ENCODE measurements at places on chromosomes 4 and X.

GRCh38 chr4:54233697-54234496, 4.8 kb downstream of the PDGFRA start:
- DNase-seq: peak; percentile 71

DNA sequence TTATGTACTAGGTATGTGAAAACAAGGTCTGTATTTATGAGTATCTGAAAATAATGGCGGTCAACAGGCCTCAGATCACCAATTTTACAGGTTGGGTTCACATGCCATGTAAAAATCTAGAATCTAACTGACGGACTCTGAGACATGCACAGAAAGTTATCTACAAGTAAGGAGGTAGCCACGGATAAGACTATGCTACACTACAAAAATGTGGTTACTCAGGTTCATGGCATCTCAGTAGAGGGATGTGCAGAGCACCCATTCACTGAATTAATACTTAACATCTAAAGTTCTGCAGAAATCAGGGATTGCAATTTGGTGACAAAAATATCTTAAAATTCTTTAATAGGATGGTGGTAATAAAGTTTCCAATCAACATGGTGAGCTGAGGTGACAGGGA, 155.9 kb downstream of the APBB2 start:
- DNase-seq: no peak

DNA sequence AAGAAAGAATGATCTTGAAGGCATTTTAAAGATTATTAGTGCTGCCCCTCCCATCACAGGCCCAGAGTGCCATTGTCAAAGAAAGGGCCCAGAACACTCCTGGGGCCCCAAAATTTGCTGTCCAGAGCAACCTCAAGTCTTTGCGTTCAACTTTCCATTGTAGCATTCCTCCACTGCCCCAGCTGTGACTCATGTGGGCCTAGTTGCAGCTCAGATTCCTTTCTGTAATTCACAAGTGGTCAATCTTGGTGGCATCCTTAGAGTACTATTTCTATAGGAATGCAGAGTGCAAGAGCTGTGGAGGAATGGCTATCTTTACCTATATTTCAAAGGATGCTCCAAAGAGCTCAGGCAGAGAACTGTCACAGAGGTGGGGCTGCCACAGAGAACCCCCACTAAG, 1500.8 kb upstream of the IGFBP7 start:
- no peak for DNase-seq

DNA sequence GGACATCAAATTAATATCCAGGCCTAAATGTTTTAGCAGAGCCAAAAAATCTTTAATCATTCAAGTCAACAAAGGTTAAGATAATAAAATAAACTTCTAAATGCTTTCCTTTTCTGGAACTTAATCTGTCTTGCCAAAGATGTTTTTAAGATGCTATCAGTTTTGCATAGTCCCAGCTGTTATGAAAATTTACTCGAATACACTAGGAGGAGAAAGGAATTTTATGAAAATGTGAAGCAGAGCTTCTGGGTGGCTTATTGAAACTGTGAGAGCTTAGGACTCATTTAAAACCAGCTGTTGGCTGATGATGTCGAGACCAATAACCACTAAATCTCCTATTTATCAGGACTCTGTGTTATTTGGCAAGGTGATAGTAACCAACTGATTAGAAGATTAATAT, 202.2 kb upstream of the ETNPPL start:
- no peak for DNase-seq

- no peak for DNase-seq
These were observed 490.7 kb upstream of the PITX2 start for GRCh38 chr4:111113591-111113990.

DNA sequence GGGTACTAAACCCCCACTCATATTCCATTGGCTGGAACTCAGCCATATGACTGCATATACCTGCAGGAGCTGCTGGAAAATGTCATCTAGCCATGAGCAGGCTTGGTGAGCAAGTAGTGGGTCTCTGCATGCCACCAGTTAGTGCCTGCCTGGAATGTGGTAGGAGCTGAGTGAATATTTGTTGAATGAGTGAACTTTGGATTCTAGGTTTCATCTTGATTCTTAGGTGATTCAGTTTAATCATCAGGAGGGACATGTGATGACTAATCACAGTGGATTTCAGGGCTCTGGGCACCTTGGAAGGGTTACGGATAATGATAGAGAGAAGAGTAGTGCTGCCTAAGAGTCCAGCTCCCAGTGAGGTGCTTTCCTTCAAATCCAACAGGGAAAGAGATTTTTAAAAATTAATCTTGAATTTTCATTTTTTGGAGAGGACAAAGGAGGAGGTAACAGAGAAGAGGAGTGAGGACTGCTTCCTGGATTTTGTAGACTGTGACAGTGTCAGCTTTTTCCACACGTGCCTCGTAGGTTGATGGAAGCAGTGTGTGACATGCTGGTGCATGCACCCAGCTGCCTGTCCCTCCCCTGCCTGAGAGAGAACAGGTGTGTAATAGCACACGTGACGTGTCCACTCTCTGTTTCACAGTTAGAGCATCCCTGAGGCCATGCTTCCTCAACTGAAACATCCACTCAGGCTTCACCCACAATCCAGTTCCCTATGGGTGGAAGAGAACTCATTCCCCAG, 30.4 kb downstream of the NHS start:
- DNase-seq: no peak

DNA sequence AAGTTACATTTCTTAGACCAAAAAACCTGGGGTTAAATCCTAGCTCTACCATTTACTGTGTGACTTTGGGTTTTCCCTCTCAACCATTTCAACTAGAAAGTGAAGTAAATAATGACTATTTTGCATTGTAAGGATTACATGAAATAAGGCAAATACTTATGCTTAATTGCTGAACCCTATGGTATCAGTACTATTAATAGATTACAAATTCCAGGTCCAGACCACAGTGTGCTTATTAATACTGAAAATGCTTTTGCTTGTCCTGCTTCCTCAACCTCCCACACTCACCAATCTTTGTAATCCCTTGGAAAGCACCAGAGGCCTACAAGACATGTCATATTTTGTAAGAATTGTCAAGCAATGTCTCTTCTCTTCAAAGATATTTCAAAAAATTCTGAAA, 456.5 kb downstream of the SPOCK3 start:
- DNase-seq: no peak

GRCh38 chrX:49838374-49838773, 9.3 kb downstream of the PAGE4 start:
- peak; percentile 10 for DNase-seq

DNA sequence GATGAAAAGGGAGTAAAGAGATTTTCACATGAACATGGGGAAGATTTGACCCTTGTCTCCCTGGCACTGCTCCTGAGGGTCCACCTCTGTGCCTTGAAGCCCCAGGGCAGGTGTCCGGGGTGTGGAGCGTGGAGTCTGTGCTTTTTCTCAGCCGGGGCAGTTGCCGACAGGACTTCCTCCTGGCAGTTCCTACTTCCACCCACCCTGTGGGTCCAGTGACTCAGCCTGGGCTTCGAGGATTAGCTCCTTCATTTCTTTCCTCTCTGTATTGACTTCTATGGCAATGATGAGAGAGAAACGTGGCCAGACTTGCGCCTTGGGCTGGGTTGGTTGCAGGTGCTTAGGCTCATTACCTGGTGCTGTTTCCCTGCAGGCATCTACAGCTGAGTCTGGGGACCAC, 35.9 kb upstream of the CLCN4 start:
- DNase-seq: no peak

- DNase-seq: no peak
These were observed 1.0 kb downstream of the SCD5 start for GRCh38 chr4:82797405-82798111.

- DNase-seq: no peak
These were observed 160.9 kb downstream of the PPARGC1A start for GRCh38 chr4:23728971-23729370.

Measured in OCI-LY7 (cell line).